M059J (cell line): ENCODE measurements at places on chromosomes 3 and 15. TPM values are rescaled to one million over a fixed set of nuclear protein-coding genes. Genes with fewer than 3 reads are reported as not detected.
A peak's percentile ranks its signal among the peaks of the same experiment; 100 is the strongest.

Gene C3orf85
- not detected in 2 replicates for total RNA-seq

DNA sequence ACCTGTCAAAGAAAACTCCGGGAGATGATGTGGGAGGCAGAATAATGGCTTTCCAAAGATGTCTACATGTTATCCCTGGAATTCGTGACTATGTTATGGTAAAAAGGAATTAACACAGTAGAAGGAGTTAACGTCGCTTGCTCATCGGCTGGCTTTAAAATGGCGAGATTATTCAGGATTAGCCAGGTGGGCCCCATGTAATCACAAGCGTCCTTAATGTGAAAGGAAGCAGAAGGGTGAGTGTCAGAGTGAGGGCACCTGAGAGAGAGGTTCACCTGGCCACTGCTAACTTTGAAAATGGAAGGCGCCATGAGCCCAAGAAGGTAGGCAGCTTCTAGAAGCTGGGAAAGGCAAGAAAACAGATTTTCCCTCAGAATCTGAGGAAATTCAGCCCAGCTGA, 557.2 kb downstream of the EPHB1 start:
- no peak for DNase-seq

Gene TNIK
- total RNA-seq = 12.7 and 26.3 TPM in 2 replicates

Gene TPRG1
- 0.42 and 2.9 TPM in 2 replicates for total RNA-seq

- DNase-seq = no peak
Observed at GRCh38 chr15:70786996-70787395, 23.6 kb upstream of the UACA start.

DNA sequence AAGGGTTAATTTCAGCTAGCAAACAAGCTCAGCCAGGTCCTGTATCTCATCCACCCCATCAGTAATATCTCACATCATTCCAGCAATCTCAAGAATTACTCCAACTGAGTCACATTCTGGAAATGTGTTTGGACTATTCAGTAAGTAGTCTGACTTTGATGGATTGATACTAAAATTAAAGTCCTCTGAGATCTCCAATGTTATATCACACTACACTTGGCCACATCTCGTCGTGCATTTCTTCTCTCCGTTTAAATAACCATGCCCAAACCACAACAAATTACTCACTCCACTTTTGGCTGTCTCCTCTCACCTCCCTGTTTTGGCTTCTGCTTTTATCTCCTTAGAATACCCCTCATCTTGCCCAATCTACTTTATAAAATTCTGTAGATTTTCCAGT, 292.2 kb downstream of the PYDC2 start:
- DNase-seq = peak; percentile 83

- DNase-seq = no peak
Observed at GRCh38 chr3:183434503-183434902, 6.1 kb upstream of the MCF2L2 start.

- no peak for DNase-seq
Observed at GRCh38 chr15:86256628-86257027, 177.0 kb downstream of the AGBL1 start.

GRCh38 chr3:22994781-22995180, 208.3 kb upstream of the UBE2E2 start:
- DNase-seq = no peak
